Thoracic aorta (tissue), 2 donors: ENCODE measurements at places on chromosomes 7 and 10. TPM values are rescaled to one million over a fixed set of nuclear protein-coding genes. Genes with fewer than 3 reads are reported as not detected.

- DNase-seq: no peak
These were observed 145.3 kb downstream of the DYNC1I1 start for GRCh38 chr7:95917634-95918033.

DNA sequence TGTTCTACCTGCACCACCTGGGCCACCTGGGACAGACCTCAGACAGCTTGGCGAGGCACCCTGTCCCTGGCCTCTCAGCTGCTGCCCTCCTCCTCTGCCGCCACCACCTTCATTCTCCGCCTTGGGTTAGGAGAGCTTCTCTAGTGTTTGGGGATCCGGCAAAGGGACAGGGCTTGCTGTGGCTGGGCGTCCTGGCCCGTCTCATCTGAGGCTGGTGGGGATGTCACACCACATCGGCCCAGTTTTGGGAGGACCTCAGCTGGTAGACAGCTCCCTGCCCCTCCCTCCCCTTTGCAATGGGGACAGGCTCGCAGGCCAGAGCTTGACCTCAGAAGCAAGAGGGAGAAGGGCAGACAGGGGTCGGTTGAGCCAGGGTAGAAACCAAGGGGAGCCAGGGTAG is 26.4 kb downstream of the SPOCK2 start:
- DNase-seq: no peak

GRCh38 chr7:84123965-84124547 is 70.5 kb downstream of the SEMA3A start:
- DNase-seq: no peak

GRCh38 chr10:60388116-60388625 is 1.5 kb downstream of the ANK3 start:
- no peak for DNase-seq

ANKRD61 gene
- total RNA-seq: not detected

IL2RA gene
- total RNA-seq: 48.2 TPM

DNA sequence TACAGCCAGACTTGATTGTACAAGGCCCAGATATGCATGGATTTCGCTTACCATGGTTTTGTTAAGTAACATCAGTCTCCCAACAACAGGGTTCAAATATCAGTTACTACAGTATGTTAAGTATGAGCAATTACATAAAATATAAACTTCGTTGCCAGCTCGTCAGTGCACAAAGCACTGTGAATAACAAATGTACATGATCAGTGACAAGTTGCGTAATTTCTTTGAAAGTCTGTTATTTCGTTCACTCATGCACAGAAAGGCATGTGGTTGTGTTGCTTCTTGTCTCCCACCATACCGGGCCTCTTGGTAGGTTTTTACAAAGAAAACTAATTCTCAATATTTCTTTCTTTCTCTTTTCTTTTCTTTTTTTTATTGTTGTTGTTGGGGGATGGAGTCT is 12.5 kb upstream of the ZNF487 start:
- DNase-seq: no peak

- no peak for DNase-seq
These were observed 181.2 kb upstream of the KCND2 start for GRCh38 chr7:120091807-120092206.

DNA sequence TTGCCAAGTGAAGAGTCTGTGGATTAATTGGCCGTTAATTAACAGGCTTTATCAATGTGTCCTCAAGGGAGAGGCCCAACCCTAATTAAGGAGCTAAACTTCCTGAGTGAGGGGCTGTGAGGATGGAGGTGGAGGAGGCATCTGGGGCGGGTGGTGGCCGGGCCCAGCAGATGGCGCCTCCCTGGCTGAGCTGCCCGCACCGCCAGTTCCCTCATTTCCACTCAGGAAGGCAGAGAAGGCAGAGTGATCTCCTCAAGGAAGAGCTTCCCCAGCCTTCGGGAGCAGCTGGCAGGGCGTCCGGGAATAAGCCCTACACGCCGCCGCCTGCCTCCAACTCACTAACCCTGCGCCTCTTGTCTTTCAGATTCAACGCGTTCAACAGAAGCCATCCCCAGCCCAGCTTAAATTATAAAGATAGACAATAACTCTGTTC is 112.2 kb downstream of the CYTH3 start:
- DNase-seq: no peak

STAMBPL1 gene
- 10.0 TPM for total RNA-seq

GIMAP7 gene
- total RNA-seq: 12.6 TPM

GRCh38 chr7:154472343-154472742 is 420.1 kb downstream of the DPP6 start:
- no peak for DNase-seq

MBL2 gene
- total RNA-seq: not detected

AVPI1 gene
- 9.5 TPM for total RNA-seq

GRCh38 chr10:28431139-28431538 is 101.8 kb upstream of the WAC start:
- no peak for DNase-seq

- no peak for DNase-seq
These were observed 48.5 kb upstream of the SHTN1 start for GRCh38 chr10:117053482-117053881.

TAS2R3 gene
- total RNA-seq: not detected

DNA sequence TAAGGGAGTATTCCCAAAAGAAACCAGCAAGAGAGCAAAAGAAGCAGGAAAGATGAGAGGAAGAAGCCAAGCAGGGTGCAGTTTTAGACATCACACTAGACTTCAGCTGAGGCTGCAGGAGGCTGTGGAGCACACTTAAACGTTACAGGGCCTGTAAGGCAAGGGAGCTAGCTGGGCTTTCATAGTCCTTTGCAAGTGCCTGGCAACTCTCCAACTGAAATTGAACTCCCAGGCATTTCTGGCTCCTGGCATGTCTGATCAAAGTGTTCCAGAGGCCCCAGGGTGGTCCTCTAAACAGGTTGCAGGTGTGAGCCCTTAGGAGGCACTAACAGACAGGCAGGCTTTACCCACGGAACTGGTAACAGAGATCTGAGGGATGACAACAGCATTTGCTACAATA is 750.2 kb downstream of the XPNPEP1 start:
- DNase-seq: no peak

DNA sequence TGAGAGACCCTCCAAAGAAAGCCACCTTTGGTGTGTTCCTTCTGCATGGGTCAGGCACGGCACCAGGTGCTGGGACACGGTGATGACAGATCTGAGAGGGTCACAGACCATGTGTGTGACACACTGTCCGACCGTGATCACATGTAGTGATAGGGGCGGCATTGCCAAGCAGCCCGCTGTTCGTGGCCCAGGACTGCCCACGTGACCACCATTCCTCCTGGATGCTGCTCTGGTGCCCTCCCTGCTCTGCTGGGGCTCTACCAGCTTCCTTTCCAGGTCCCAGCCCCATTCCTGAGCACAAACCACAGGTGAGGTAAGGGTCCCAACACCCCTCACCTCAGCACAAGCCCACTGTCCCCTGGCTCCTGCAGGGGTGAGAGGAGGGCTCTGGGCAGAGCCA is 10.1 kb upstream of the SLC18A3 start:
- DNase-seq: no peak

DRGX gene
- not detected for total RNA-seq

GRCh38 chr7:49014870-49015269 is 90.5 kb downstream of the CDC14C start:
- no peak for DNase-seq

DNA sequence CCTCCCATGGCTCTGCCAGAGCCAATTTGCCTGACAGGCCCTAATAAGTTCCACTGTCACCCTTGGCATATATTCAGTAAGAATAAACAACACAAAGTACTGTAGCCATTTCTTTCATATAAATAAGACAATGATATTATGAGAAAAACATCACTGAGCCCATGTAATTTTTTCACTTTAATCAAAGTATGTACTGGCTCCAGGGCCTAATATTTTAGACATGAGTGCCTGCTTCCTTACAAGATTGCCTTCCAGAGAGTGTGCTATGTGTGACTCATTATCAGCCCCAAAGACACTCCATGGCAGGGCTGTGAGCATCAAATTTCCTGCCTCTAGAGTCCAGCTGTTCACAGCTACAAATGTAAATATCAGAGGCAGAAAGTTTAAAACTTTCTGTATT is 297.6 kb downstream of the LHFPL3 start:
- no peak for DNase-seq

GRCh38 chr7:1317646-1318045 is 85.0 kb downstream of the UNCX start:
- DNase-seq: no peak

GRCh38 chr7:8443576-8444467 is 10.4 kb downstream of the NXPH1 start:
- DNase-seq: no peak

TMEM270 gene
- total RNA-seq: not detected
